MCF 10A (cell line): ENCODE measurements at places on chromosomes 5 and 9. TPM values are rescaled to one million over a fixed set of nuclear protein-coding genes. Genes with fewer than 3 reads are reported as not detected.

DNA sequence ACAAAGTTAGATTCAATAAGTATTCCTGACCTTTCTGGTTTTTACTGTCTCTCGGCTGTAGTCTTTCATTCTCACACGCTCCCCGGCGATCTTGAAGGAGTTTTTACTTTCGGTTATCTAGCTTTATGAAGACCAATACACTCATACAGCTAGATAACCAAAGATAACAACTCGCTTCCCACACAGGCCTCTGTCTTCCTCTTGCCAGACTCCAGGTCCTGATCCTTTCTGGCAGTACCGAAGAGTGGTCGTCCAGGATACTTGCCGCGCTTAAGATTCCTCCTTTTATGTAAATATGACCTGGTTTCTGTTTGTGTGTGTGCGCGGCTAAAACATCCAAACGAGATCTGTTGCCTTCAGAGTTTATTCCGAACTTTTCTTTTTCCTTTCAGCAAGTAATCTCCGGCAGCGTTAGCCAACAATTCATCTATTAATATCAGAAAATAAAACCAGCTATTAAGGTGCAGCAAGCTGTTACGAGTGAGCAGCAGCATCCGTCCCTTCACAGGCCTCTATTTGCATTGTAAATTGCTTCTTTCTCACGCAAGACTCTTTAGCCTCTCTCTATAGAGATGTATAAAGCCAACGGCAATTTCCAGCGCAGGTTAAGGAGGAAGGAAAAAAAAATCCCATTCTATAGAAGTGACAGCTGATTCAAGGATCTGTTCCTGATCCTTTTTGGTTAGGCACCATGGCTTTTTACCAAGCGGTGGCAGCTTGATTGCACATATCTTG lies 216.1 kb downstream of the MEF2C start:
- peak overlapping the region; percentile 65 for H3K4me3 ChIP-seq
- DNase-seq = no peak
- H3K4me1 ChIP-seq = no peaks in the 10 kb centered on the region
- H3K27me3 ChIP-seq = peaks cover 96% of the 10 kb centered on the region
- no peak overlapping the region for H3K27ac ChIP-seq
- H3K36me3 ChIP-seq = no peaks in the 10 kb centered on the region

GRCh38 chr9:37501957-37502596 lies 16.3 kb downstream of the POLR1E start:
- no peak overlapping the region for H3K27ac ChIP-seq
- peaks cover 4% of the 10 kb centered on the region for H3K4me1 ChIP-seq
- H3K4me3 ChIP-seq = no peak overlapping the region
- peaks cover 82% of the 10 kb centered on the region for H3K36me3 ChIP-seq

GRCh38 chr5:32500181-32500580 lies 55.6 kb upstream of the ZFR start:
- no peak overlapping the region for H3K4me3 ChIP-seq
- no peaks in the 10 kb centered on the region for H3K36me3 ChIP-seq
- no peaks in the 10 kb centered on the region for H3K27me3 ChIP-seq
- no peaks in the 10 kb centered on the region for H3K4me1 ChIP-seq
- no peak overlapping the region for H3K27ac ChIP-seq

Gene TRPM6
- 0.22 TPM in 1 of 2 replicates, not detected in the other for total RNA-seq

Gene GLRA1
- total RNA-seq = not detected in 2 replicates

Gene C1QTNF2
- not detected in 2 replicates for total RNA-seq

Gene IFNB1
- not detected in 2 replicates for total RNA-seq
